Activated naive CD8-positive, alpha-beta T cell treated with anti-CD3 and anti-CD28 coated beads for 36 hours (primary cell): ENCODE measurements at places on chromosomes 16 and 17.

- DNase-seq = no peak
Observed at GRCh38 chr16:84532855-84533486, 28.5 kb upstream of the MEAK7 start.

DNA sequence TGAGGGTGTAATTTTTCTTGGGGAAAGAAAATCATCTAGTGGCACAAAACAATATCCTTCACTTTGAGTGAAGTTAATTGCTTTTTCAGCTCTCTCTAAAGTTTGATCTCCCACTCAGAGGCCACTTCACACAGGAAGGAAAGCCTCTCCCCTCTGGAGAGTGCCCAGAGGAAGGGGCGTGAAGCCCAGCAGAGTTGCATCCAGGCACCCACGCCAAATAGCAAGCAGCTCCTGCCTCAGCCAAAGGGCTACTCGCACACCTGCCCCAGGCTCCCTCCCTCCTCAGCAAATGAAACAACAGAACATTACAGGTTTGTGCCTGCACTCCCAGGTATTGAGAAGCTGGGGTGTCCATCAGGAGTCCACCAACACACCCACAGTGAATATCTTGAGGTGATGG, 183.0 kb upstream of the RPL38 start:
- DNase-seq = no peak

DNA sequence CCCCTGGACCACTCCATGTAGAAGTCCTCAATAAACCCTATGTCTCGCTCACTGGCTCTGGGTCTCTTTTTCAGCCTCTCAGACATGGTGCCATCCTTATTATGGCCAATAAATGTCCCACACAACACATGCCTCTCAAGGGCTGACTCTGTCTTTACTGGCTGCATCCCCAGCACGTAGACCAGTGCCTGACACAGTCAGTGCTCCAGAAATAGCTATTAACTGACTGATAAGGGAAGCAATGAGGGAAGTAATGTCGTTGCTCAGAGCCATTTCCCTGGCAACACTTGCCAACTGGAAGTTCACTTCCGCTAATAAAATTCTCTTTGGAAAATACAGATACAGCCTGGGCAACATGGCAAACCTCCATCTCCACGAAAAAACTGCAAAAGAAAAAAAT, 19.1 kb upstream of the APOH start:
- DNase-seq = no peak

- DNase-seq = no peak
Observed at GRCh38 chr17:80104321-80104955, 3.1 kb downstream of the GAA start.

DNA sequence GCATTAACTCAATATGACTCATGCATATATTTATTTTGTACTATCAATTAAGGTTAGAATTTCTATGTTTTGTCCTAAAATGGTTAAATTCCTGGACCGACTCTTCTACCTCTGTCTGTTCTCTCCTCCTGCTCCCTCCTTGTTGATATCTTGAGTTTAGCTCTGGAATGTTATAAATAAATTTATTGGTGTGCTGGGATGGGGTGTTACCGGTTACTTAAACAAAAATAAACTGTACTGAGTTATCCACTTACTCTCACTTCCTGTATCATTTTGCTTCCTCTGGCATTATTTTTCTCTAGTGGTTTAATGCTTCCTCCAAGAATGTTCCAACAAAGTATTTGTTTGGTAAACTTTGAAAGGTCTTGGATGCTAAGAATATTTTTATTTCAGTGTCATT, 120.1 kb downstream of the ABCA8 start:
- DNase-seq = no peak
